ENCODE measurements at places on chromosomes 3 and 15.
A peak's percentile ranks its signal among the peaks of the same experiment; 100 is the strongest.

- DNase-seq = no peak
These were observed 15.3 kb downstream of the SPCS1 start for GRCh38 chr3:52721002-52721729.

- DNase-seq = no peak
These were observed 101.5 kb upstream of the CBLB start for GRCh38 chr3:105970283-105970682.

DNA sequence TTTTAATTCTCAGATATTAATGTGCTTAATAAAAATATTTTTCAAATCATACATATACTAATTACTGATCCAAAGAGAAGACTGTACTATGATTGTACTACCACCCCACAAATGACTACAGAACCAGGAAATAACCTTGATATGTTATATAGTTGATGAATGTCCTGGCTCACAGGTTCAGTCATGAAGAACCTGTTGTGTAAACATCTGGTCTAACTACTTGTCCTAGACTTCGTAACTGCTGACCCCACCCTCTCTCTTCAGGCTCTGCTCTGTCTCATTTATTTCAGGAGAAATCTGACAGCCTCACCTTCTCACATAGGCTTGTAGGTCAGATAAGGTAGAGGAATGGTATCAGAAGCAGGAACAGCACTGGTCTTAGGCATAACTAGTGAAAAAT lies 14.7 kb upstream of the CSTA start:
- DNase-seq = no peak

DNA sequence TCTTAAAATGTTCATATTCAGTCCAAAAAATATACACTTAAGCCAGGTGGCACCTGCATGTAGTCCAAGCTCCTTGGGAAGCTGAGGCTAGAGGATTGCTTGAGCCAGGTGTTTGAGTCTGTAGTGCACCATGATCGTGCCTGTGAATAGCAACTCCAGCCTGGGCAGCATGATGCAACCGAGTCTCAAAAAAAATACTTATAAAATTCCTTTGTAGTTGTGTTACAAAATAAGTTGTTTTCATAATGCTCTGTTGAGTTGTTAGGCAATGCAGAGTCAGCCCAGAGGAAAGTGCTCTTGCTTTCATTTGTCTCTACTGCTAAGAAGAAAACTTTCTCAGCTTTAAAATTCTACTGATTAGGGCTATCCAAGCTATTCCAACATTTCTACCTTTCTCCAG lies 442.8 kb upstream of the ARRDC4 start:
- DNase-seq = no peak

- DNase-seq = no peak
These were observed at the start of gene CP for GRCh38 chr3:149221783-149222517. Gene CP (minus strand): TSS chr3:149221829. CDS start chr3:149221792, 37 bp downstream.

DNA sequence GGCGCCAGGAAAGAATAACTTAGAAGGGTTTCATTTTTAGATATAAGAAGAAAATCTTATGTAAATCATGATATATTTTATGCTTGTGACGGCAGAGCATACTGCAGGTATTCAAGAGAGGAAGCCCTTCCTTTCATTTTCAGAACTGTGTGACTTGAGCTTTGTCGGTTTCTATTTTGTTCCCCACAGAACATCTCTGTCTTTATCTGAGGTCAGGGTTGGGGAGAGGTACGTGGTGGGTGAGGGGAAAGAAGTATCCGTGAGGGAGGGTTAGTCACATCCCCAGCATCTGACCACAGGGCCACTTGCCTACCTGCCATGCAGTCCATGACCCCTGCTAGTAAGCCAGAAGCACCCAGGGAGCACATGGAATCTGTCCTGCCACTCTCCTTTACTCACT lies 126.5 kb downstream of the DGKG start:
- DNase-seq = no peak

GRCh38 chr3:106913966-106914365 lies 463.3 kb upstream of the CCDC54 start:
- no peak for DNase-seq

- no peak for DNase-seq
These were observed 21.0 kb upstream of the PCSK6 start for GRCh38 chr15:101510212-101511197.

GRCh38 chr3:154792828-154793227 lies 287.3 kb upstream of the MME start:
- DNase-seq = no peak

- no peak for DNase-seq
These were observed 31.1 kb upstream of the FGD5 start for GRCh38 chr3:14787630-14788029.

DNA sequence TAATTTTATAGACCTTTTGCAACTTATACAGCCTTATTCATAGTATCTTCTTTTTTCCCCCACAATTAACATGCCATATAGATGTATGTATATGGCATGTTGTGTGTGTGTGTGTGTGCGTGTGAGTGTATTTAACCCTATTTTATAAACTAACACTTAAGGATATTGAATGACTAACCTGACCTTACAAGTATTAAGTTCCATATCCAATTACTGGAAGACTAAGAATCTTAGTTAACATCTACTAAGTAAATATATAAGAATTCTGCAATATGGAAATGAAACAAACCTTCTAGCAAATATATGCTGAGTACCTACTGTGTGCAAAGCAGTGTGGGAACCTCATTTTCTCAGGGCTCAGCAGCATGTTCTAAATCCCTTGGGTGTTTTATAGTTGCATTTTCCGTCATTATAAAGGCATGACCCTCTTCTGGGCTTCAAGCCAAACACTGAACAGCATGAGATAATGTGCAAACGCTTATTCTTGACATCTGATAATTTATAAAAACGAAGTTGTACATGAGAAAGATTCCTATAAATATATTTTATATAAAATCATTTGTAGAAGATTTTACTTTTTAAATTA lies 105.5 kb downstream of the NLGN1 start:
- DNase-seq = peak; percentile 62

DNA sequence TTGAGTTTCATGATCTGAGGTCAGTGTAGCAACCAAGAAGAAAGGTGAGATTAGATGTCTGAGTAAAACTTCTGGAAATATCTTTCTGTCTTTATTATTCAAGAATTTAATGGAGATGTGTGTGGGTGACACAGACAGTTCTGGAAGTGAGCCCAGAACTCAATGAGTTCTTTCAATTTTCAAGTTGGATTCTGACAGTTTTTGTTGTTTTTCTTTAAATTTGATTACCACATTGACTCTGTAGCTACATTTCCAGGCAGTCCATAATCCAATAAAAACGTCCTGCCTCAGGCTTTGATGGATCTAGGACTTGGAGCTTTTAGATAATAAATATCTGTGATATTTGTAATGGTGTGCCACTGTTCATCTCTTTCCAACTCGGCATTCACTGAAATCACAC lies 3.9 kb upstream of the PARP14 start:
- DNase-seq = no peak

- no peak for DNase-seq
These were observed 3.4 kb upstream of the FSTL1 start for GRCh38 chr3:120454076-120454689.

DNA sequence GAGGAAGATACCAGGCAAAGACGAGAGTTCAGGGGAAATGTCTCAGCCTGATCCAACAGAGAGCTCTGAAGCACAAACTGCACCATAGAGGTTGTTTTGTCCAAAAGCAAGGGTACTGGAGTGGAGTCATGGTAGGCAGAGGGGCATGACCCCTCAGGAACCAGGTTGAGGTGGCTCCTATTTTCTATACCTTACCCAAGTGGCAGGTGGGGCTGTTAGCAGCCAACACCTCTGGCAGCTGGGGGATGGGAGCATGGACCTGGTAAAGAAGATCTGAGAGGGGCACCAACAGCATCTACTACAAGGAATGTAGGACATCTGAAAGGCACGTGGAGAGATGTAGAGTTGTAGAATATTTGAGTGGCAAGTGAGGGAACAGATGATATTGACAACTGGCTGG lies 85.2 kb downstream of the GAP43 start:
- DNase-seq = no peak

Data from NCI-H2081 treated with DMSO at 0.1 percent for 48 hours (cell line).